Stimulated activated CD8-positive, alpha-beta memory T cell treated with anti-CD3 and anti-CD28 coated beads, Interleukin-4, amount 100 ng/mL, for 4 hours (primary cell): ENCODE measurements at places on chromosomes 6 and 20.

- no peak for DNase-seq
These were observed 78.6 kb upstream of the PLN start for GRCh38 chr6:118469468-118469867.

DNA sequence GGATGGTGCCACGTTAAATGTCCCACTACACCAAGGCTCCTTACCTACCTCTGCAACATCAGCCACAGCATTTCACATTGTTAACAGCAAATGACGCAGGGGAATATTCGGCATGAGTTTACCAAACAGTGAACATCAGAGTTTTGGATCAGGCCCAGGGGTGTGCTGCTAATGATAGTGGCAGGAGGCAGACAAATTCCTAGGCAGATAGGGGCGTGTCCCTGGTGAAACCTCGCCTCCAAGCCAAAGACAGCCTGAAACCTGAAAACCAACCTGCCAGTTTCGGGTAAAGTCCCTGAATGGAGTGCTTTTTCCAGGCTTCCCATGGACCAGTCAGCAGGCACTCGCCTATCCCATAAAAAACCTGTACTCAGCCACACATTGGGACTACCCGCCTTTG lies 133.6 kb downstream of the SH3BGRL2 start:
- DNase-seq, result no peak

- no peak for DNase-seq
These were observed 437.2 kb downstream of the BCKDHB start for GRCh38 chr6:80543598-80544222.

DNA sequence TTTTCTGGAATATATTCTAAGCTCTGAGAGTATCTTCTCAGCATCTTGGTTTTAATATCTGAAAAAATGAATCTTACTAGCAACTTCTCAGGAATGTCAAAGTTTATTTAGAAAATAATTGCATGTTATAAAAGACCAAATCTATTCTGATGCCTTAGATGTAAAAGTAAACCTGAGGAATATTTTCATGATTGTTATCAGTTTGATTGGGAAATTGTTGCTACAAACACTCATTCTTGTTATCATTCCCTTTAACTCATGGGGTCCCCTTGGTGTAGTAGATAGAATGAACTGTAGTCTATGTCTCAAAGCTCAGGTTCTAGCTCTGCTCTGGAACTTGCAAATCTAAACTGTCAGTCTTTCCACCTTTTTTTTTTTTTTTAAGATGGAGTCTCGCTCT lies 50.0 kb downstream of the SNRNP48 start:
- no peak for DNase-seq

DNA sequence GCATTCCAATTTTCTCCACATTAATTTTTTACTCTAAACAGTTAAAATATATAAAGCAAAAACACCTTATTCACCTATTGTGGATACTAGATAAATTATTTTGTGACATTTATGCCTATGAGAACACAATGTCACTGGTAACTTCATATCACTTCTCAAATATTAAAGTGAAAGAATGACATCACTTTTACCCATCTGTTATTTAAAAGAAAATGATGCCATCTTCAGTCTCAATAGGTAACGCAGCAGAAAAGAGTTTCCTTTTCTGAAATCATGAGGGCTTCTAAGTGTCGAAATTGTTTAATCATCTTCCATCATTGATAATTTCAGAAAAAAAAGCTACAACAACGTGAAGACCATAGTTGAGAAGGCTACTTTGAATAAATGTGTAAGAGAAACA lies 2.9 kb downstream of the HAO1 start:
- DNase-seq, result no peak

DNA sequence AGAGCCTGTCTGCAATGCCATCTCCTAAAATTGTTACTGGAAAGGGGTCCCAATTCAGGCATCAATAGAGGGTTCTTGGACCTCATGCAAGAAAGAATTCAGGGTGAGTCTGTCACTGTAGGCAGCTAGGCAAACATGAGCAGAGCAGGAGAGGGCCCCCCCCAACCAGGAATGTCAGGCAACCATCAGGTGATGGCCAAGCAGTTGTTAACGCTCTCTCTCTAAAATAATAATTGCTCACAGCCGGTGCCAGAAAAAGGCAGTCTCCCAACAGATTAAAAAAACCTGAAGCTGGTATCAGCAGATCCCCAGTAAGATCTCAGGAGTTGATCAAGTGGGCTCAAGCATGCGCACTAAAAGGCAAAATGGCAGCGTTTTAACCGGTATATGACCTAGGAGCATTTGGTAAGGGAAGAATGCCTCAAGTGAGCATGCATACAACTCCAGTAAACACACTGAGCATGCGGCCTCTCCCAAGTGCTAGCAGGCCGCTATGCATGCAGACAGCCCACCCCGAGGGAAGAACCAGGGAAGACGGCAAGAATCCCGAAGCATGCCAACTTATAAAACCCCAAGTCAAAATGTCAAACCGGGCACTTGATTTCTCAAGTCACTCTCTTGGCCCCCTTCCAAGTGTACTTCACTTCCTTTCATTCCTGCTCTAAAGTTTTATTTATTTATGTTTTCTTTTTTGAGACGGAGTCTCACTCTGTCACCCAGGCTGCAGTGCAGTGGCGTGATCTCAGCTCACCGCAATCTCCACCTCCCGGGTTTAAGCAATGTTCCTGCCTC lies 44.0 kb upstream of the RNGTT start:
- no peak for DNase-seq

GRCh38 chr6:87630746-87631145 lies 40.8 kb downstream of the ORC3 start:
- no peak for DNase-seq

DNA sequence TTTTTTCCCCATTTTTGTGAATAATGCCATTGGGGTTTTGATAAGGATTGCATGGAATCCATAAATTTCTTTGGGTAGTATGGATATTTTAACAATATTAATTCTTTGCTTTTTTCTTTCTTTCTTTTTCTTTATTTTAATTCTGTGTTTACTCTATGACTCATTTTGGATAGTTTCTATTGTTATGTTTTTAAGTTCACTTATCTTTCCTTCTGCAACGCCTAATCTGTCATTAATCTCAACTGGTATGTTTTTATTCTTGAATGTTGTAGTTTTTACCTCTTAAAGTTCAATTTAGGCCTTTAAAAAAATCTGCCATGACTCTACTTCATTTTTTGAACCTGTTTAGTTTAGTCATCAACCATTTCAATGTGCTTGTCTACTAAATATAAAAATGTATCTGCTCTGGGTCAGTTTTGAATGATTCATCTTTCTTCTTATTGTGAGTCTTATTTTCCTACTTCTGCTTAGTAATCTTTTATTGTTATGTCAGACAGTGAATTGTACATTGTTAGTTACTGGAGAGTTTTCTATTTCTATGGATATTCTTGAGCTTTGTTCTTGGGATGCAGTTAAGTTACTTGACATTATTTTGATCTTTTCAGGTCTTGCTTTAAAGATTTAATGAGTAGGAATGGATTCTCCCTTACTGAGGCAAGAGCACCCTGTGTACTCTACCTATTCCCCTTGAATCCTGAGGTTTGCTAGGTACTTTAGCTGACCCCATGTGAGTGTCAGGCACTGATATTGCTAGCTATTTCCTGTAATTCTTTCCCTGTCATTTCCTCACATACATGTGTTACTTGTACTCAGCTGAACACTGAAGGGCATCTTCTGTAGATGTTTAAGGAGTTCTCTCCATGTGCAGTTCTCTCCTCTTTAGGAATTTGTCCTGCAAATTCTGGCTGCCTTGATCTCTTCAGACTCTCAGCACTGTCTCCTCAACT lies 104.2 kb downstream of the TFAP2B start:
- no peak for DNase-seq

DNA sequence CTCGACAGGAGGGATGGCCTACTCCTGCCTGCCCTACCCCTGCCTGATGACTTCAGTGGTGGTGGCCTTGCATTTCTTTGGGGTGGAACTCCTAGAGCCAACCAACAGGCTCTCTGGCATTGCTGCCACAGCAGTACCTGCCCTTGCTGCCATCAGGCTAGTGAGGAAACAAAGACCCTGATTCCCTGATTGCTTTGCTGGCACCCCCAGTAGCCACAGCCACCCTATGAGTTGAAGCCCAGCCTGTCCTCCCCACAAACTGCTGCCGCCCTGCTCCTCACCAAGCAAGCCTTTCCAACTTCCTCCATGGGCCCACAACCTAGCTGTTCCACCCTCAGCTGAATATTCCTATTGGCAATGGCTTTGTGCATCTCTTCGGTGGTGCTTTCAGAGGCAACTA lies 52.5 kb upstream of the KHDRBS2 start:
- no peak for DNase-seq

GRCh38 chr6:27834879-27835549 lies 77.2 kb downstream of the OR2B2 start:
- DNase-seq, result no peak

DNA sequence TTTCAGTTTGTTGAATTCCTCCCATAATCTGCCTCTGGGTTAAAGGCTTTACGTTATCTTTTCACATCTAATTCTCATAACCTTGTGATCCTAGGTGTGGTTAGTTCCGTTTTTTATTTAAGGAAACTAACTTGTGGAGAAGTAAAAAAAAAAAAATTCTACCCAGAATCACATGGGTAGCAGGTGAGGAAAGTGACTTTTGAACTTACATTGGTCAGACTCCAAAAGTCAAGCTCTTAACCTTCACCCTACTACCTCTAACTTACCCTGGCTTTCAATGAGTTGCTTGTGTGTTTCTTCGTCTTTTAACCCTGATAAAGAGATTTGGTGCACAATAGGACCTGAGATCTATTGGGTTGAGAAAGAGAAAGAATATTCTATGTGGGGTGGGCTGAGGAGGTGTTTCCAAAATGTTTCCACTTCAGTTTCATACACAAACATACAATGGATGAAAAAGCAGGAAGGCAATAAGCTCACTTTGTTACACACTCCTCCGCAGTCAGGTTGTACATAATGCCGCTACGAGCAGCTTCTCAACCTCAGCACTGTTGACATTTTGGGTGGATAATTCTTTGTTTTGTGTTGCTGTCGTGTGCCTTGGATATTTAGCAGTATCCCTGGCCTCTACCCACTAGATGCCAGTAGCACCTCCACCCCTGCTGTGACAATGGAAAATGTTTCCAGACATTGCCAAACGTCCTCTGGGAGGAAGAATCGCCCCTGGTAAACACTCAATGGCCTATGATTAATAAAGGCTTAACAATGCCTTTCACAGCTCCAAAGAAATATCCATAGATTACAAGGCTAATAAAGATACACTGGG lies 193.0 kb upstream of the ZNF217 start:
- no peak for DNase-seq

DNA sequence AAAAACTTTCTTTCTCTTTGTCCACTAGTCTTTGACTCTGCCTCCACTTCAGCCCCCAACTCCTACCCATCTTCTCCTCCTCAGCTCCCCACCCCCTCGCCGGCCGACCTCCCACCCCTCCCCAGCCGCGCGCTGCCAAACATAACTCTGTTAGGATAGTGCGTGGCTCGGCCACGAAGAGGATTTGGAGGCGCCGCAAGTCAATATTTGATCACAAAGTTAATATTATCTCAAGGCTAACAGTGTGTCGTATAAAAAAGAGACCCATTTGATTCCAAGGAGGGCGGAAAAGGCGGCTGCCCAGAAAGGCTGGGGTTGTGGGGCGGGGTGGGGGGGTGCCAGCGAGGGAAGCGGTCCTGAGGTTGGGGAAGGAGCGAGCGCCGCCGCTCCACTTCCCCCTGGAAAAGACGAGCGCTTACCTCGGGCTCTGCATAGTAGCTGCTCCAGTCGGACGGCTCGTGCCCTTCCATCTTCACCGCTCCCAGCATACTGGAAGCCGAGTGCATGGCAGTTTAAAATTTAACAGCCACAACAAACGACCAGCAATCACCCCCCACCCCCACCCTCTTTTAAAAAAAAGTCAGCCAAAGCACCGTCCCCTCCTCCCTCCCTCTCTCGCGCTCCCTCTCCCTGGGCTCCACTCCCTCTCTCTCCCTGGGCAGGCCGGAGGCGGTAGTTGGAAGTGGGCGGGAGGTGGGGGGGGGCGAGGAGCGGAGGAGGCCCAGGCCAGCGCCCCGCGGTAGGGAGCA lies 425 bp downstream of the FOXA2 start:
- no peak for DNase-seq

DNA sequence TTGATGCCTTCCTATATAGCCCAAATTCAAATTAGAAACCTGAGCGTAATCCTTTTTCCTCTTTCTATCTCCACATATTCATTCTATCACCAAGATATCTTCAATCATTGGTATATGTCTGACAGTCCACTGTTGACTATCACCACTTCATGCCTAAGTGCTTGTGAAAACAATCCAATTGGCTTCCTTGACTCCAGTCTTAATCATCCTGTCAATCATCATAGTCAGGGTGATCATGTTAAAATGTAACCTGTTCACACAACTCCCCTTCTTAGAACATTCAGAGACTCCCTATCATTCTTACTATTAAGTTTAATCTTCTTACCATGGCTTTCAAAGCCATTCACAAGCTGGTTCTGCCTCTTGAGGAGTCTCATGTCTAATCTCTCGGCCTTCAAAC lies 616.7 kb downstream of the PHF3 start:
- no peak for DNase-seq

DNA sequence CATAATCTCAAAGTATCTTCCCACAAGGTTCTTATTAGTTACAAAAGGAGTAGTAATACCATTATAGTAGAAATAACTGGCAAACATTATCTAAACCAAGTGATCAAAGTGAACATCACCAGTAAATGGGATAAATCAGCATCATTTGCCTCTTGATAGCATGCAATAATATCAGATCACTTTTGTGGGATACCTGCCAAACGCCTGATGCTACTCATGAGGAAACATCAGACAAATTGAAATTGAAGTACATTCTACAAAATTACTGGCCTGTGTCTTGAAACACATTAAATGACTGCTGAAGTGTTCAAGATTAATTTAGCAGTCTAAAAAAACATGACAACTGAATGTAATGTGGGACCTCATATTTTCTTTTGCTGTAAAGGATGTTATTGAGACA lies 208.1 kb downstream of the TINAG start:
- DNase-seq, result no peak

GRCh38 chr20:60494476-60494875 lies 536.3 kb downstream of the CDH26 start:
- DNase-seq, result no peak

DNA sequence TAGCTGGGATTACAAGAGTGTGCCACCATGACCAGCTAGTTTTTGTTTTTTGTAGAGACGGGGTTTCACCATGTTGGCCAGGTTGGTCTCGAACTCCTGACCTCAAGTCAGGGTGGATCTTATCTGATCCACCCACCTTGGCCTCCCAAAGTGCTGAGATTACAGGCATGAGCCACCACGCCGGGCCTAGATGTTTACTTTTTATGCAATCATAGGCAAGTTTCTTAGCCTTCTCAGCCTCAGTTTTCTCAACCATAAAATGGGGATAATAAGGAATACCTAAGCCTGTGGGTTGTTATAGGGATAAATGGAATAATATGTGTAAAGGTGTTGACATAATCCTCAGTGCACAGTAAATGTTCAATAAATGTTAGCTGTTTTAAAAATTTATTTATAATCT lies 9.8 kb downstream of the SPATS1 start:
- DNase-seq, result no peak
